H54 (cell line): ENCODE measurements at places on chromosomes 2 and 18.

DNA sequence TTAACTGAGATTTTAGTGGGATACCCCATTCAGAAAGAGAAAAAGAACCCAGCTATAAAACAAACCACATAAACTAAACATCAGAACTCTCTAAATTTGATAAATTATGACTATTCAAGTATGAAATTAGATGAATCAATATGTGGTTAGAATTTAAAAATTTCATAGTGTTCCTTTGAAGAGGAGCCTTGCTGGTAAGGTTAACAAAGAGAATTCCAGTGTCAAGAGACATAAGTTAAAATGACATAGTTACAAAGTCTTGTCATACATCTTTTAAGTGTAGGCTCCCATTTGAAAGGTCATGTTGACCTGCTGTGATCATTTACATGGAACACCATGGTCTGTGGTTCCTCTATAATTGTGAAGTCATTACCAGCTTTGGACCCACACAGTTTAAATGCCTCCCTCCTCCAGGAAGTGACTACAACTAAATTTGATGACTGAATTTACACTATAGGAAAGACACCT, 231.6 kb upstream of the ETAA1 start:
- DNase-seq = no peak

- DNase-seq = no peak
Measured at GRCh38 chr18:22349966-22350365, 67.7 kb downstream of the CTAGE1 start.

DNA sequence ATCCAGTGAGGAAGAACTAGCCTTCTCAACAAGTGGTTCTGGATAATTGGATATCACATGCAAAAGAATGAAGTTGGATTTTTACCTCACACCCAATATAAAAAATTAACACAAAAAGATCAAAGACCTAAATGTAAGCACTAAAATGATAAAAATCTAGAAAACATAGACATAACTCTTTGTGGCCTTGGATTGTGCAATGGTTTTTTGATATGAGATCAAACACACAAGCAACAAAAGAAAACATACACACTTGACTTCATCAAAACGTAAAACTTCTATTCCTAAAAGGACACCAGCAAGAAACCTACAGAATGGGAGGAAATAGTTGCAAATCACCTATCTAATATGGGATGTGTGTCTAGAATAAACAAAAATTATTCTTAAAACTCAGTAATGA, 54.1 kb upstream of the NFE2L2 start:
- no peak for DNase-seq

DNA sequence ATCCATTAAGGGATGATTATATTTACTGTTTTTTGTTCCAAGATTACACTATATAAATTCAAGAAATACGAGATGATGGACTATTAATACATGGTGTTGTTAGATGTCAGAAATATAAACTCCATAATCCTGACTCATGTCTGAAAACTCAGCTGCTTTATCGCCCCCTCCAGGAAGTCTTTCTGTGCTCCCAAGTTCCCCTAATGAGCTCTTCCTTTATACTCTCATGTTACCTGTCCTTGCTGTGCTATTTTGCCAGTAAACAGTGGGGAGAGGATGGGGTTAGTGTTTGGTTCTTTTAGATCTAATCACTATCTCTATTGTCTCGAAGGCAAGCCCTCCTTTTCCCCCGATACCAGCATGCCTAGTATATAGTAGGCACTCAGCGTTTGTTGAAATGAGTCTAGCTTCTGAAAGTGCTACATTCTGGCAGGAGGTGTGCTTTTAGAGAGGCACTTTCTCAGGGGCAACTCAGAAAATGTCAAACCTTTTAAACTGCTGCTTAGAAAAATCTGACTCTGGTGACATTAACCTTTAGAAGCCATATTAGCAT, 21.4 kb upstream of the BARD1 start:
- DNase-seq = no peak

DNA sequence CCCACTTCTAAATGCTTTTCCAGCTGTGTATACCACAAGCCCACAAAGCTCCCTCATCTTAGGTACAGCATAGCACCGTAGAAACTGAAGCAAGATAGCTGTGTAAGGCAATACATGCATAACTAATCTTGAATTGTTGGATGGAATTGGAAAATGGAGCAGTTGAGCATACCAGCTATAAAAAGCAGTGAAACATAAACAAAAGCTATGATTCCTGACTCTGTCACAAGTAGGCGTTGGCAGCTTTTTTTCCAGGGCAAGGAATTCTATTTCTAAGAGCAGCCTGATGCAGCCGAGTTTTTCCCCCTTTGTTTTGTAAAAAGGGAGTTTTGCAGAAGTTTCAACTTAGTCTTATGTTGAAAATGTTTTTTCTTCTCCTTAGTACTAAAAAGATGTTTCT, 32.4 kb downstream of the MOGAT1 start:
- DNase-seq = no peak

DNA sequence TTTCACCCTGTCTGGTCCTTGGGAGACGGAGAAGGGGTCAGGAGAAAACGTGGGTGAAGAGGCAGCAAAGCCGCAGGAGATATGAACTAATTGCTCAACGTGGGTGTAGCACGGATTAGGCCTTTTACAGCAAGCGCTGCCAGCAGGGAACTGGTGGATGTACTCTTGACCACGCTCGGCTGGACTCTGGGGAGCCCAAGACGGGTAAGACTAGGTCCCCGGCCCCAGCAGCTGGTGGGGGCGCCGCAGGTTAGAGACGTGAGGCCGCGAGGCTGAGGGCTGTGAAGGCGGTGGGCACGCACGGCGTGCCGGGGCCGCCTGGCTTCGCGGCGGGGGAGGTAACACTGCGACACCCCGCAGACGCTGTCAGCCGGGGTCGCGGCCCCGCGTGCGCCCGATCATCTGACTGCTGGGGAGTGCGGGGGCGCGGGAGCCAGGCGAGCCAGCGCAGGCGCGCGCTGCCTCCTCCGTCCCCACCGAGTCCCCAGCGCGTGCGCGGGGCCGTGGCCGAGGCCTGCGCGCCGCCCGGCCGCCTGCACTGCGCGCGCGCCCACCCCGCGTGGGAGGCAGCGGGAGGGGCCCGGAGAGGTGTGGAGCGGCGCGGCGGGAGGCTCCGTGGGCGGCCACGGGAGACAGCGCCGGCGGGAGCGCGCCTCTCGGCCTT, at the start of gene CLIP4:
Gene CLIP4 (plus strand): TSS at position 470 of the 664 bp plus-strand sequence. CDS start 5,974 bp downstream, outside the sequence.
- DNase-seq = peak; percentile 42

DNA sequence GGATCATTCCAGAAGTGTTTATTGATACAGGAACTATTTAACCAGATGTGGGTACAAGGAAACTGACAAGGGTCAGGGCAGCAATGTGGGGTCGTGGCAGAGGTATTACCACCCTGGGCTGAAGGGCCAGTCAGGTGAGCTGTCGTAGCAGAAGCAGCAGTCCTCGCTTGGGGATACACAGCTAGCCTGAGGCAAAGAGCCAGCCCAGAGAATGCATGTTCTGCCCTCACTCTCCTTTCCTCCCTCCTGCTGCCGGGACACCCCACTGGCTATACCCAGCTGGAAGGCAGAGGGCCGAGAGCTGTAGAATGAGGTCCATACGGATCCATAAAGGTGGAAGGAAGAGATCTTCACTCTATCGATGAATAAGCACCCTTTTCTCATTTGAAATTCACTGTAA, 32.2 kb upstream of the GBX2 start:
- no peak for DNase-seq

- no peak for DNase-seq
Measured at GRCh38 chr2:8531481-8531880, 150.4 kb upstream of the ID2 start.

DNA sequence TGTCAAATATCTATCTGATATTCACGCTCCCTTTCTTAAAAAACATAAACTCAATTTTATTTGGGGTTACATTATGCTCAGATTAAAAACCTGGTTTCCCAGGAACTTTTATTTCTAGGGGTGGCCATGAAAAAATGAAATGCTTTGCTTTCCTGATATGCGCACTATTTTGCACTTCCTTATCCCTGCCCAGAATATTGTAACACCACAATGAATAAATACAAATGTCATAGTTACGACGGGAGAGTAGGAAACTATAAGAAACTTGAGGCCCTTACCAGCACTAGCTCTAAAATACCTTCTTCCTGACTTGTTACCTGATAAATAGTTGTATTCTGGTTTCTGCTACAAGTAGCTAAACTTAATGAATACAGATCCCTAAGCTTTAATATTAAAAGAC, 475.6 kb upstream of the CWC22 start:
- DNase-seq = no peak

DNA sequence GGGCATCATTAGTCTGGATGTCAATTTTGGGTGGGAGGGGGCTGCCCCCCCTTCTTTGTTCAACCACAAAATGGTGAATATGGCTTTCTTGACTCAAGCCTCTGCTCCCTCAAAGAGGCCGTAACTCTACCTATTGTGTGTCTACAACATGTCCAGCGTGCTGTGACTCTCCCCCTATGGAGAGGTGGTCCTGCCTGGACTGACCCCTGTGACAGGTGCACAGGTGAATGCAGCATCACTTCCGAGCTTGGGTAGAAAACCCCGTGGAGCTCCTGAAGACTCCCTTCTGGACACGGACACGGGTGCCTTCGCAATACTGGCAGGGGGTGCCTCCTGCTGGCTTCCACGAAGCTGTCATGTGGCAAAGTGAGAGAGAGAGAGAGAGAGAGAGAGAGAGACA, 397.8 kb downstream of the GALR1 start:
- DNase-seq = no peak

GRCh38 chr2:10707831-10708230, 13.6 kb upstream of the ATP6V1C2 start:
- DNase-seq = no peak

DNA sequence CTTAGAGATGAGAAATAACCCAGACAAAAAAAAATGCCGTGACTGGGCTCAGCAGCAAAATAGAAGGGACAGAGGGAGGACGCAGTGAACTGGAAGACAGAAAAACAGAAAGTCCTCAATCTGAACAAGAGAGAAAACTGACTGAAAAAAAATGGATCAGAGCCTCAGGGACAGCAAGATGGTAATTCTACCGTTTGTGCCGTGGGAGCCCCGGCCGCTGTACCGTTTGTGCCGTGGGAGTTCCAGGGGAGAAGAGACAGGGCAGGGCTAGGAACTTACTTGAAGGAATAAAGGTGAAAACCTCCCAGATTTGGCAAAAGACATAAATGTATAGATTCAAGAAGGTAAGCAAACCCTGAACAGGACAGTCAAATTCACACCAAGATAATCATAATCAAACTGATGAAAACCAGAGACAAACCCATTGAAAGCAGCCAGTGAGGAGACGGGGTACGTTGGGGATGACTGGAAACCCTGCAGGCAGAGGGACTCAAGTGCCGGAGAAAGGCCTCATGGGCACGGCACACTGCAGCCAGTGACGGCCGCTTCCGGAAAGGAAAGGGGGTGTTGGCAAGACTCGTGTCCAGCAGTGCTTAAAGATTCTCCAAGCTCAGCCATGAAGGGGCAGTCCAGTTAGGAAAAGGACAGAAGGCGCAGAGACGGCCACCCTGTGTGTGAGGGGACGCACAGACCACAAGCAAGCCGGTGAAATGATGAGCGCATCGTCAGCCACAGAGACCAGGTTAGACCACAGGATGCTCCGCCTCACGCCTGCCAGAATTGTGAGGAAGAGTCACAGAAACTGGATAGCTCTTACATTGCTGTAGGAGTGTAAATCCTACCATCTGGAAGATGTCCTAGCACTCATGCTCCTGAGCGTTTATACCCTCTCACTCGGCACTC, 40.0 kb upstream of the NFATC1 start:
- no peak for DNase-seq

GRCh38 chr2:109229094-109229675, 100.2 kb downstream of the SH3RF3 start:
- no peak for DNase-seq

- no peak for DNase-seq
Measured at GRCh38 chr2:85754313-85755095, 713 bp downstream of the ATOH8 start.

- DNase-seq = no peak
Measured at GRCh38 chr18:57084331-57085271, 62.3 kb upstream of the BOD1L2 start.

GRCh38 chr2:110958346-110959119, 162.2 kb upstream of the BCL2L11 start:
- DNase-seq = no peak

- no peak for DNase-seq
Measured at GRCh38 chr2:96409820-96410164, 74.2 kb downstream of the NCAPH start.

DNA sequence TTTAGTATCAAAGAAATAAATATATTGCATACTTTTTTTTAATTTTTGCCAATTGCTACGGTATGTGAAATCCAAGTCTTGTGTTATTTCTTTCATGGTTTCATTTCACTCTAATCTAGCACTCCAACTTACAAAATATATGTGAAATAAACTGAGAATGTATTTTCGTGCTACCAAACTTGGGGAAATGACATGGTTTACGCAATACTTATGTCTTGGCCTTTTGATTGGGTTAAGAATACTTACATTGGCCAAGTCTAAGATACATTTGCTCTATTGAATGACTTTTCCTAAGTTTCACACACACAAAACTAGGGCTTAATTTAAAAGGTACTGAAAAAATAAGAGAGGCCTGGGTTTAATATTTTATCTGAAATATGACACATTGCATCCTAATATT, 80.5 kb downstream of the VRK2 start:
- no peak for DNase-seq

- DNase-seq = no peak
Measured at GRCh38 chr2:38912619-38913018, 22.9 kb downstream of the ARHGEF33 start.

DNA sequence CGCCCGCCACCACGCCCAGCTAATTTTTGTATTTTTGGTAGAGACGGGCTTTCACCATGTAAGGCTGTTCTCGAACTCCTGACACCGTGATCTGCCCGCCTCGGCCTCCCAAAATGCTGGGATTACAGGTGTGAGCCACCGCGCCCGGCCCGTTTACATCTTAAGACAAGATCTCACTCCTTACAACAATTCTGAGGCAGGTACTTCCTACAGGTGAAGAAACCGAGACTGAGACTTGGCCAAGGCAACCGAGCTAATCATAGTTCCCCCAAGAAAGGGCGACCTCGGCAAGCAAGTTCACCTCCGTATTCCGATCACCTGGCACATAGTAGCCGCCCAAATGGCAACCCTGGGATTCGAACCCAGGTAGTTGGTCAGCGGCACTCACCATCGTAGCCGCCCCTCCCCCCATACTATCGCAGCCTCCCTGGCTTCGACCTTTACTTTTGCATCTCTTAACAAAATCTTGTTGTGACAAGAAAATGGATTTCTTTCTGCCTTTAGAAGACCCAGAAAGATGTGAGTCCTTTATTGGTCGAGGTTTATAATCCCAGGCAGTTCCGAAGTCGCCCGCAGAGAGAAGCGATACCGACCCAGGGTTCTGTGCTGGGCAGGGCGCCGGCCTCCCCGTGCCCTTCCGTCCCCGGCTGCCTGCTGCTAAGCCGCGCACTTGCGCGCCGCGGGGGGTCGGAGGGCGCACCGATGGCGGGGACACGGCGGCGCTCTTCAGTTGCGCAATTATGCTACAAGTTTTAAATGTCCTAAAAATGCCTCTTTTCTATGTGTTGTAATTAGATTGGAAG, 1.1 kb upstream of the FZD5 start:
- DNase-seq = no peak

GRCh38 chr2:165017966-165018596, 62.8 kb upstream of the SLC38A11 start:
- no peak for DNase-seq

DNA sequence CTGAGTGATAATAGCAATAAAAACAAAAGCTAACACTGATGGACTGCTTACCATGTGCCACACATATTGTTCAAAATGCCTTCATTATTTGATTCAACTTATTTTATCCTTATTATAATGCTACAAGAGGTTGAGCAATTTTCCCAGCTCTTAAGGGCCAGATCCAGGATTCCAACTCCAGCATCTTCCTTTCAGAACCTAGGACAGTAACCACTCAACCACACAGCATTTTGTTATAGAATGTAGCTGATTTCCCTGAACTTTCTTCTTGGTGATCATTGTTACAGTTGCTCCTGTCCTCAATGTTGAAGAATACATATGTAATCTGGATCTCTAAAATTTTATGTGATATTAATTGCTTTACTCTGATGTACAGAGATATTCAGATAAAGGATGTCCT, 341.7 kb downstream of the PIK3C3 start:
- DNase-seq = no peak
